ENCODE measurements at places on chromosomes 6 and 20. TPM values are rescaled to one million over a fixed set of nuclear protein-coding genes. Genes with fewer than 3 reads are reported as not detected.

DNA sequence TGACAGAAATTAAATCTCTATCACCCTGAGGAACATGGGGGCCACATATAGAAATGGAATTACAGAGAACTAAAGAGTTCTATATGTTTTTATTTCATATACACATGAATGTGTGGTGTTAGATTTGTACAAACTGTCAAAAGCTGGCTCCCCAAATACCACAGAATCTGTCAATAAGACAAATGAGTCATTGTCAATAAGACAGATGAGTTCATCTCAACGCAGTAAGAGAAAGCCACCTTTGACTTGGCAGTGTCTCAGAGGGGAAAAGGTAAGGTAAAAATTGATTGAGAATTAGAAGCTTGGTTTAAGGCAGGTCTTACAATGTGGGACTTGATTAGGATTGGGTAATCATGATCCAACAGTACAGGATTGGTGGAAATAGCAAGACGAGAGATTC lies 124.2 kb upstream of the GPR6 start:
- DNase-seq: no peak

SNX14 gene
- 64.8 TPM for total RNA-seq

DNA sequence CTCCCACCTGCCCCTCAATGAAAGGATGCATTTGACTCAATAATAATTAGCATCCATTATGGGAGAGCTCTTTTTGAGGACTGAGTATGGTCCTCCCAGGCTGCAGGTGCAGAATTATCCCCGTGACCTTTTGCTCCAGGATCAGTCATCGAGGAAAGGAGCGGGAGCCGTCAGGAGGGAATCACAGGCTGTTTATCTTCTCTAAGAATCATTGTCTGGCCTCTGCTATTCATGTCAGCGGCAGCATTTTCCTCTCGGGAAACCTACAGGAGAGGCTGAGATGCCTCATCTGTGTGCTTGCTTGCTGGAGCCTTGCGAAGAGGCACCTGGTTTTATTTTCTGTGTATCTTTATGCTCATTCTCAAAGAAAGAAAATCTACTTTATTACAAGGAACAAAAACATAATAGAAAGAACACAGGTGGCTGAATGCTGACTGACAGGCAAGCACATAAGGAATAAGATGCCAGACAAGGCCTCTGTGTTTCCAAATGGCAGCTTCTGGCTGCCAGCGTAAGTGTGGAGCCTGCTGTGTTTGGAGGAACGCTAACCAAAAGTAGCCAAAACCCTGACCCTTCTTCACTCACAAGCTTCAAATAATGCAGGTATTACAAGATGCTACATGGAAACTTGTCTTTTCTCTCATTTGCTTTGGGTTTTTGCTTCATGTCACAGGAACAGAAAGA lies 539.1 kb upstream of the MARCKS start:
- DNase-seq: no peak

RAD21L1 gene
- total RNA-seq: not detected

DNA sequence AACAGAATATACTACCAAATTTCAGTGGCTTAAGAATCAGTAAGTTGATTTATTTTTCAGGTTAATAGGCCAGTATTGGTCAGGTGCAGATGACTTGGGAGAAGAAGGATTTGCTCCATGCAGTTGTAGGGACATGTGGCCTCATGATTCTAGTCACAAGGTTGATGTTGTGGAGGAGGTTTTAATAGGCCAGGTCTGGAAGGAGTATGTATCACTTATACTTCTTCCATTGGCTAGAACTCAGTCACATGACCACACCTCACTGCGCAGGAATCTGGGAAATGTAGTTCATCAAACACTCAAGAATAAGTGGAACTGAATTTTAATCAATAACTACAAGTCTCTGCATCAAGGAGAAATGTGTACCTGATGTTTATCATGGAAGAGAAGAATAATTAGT lies 281.5 kb upstream of the QKI start:
- DNase-seq: no peak

PAX1 gene
- total RNA-seq: not detected

DNA sequence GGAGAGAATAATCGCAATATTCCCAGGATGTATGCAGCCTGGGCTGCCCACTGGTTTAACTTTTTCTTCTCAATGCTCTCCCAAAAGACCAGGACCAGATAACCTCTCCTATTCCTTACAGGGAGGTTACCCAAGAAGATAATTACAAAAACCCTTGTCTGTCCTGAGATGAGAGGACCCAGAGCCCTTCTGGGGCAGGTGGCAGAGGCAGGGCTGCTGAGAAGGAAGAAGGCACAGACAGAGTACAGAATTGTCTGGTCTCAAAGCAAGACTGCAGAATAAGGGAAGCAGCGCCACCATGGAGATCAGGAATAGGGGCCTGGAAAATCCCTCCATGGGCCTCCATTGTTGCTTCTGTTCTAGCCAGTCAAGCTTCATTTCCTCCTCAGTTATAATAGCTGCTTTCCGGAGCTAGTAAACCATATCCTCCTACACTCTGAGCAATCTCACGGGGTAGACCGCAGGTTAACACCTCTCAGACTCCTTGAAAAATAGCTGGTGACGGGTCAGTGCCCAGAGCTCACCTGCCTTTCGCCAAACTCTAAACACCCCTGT lies 463 bp upstream of the HLA-DMB start:
- DNase-seq: no peak

ETV7 gene
- total RNA-seq: 2.2 TPM

MUC21 gene
- 207 TPM for total RNA-seq

All from vagina (tissue), 2 donors.